ENCODE measurements at places on chromosomes 4 and X. TPM values are rescaled to one million over a fixed set of nuclear protein-coding genes. Genes with fewer than 3 reads are reported as not detected.

RAB33B gene
- 14.4 TPM for total RNA-seq

HAND2 gene
- 56.4 TPM for total RNA-seq

ESX1 gene
- not detected for total RNA-seq

TLR10 gene
- total RNA-seq = not detected

ITM2A gene
- not detected for total RNA-seq

HSPA4L gene
- total RNA-seq = 21.2 TPM

ATP2B3 gene
- total RNA-seq = under 0.01 TPM

ARX gene
- total RNA-seq = not detected

GPR78 gene
- total RNA-seq = 1.2 TPM

FHIP1A gene
- 0.30 TPM for total RNA-seq

DUSP9 gene
- not detected for total RNA-seq

PWWP3B gene
- total RNA-seq = 2.1 TPM

FAM47A gene
- total RNA-seq = not detected

CRLF2 gene
- not detected for total RNA-seq

ODAM gene
- total RNA-seq = 0.42 TPM

NHSL2 gene
- 1.5 TPM for total RNA-seq

TMEM31 gene
- total RNA-seq = not detected

PRR27 gene
- total RNA-seq = not detected

CFAP99 gene
- total RNA-seq = not detected

GATA1 gene
- not detected for total RNA-seq

MTHFD2L gene
- total RNA-seq = 24.9 TPM

AFF2 gene
- 6.8 TPM for total RNA-seq

TLR7 gene
- total RNA-seq = not detected

ELOVL6 gene
- total RNA-seq = 50.9 TPM

MAGEB1 gene
- total RNA-seq = not detected

RASSF6 gene
- 0.05 TPM for total RNA-seq

SERPINA7 gene
- total RNA-seq = not detected

TTC29 gene
- total RNA-seq = not detected

DNAAF6 gene
- total RNA-seq = not detected

SERTM2 gene
- 0.05 TPM for total RNA-seq

PHOX2B gene
- not detected for total RNA-seq

All from smooth muscle cell of the umbilical artery (primary cell).